ENCODE measurements at places on chromosomes 5 and 9.
A peak's percentile ranks its signal among the peaks of the same experiment; 100 is the strongest.

DNA sequence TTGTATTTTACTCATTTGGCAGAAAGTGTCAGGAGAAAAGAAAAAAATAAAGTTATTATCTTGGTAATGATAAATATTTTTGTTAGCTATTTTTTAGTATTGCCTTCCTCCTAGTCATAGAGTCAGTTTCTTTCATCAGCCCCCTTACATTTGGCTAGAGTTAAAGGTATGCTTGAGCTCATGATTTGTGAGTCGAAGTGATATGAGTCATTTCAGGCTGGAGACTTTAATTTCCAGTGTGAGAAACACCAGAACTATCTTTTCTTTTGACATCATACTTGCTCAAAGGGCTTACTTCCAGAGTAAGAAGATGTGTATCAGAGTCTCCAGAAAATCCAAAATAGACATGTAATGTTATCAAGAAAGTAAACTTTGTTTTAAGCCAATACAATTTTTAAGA is 746.7 kb upstream of the TYRP1 start:
- no peak for DNase-seq

DNA sequence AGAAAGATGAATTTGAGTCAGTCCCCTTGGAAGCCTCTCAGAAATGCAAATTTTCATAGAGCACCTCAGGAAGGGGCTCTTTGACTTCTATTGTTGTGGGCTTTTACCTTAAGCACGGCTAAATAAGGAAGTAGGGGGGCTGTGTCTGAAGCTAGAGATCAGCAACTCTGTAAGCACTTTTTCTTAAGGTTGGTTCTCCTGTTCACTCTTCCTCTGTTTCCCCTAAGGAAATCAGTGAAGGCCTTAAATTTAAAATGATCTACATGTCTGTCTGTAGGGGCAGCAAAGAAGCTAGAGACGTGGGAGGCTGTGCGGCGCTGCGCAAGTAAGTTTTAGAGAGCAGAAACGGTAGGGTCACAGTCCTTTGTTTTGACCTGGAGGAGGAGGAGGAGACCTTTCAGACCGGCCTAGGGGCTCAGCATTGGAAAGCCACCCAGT is 1.2 kb upstream of the CDC14B start:
- no peak for DNase-seq

DNA sequence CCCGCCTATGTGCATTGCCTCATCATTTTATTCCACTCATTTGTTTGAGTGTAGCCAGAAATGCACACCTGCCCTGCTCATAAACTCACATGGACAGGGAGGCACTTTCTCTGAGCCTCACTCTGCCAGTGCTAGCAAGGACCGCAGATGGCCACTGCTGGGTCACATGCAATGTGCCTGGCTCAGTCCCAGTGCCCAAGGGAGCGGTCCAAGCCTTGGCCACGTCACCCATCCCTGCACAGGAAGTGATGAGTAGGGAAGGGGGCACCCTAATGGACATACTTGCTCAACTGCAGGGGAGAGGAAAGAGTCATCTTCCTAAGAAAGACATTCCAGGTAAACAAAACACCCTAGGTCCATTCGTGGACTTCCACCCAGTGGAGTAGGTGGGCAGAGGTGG is 630.9 kb downstream of the IRX1 start:
- DNase-seq = no peak

- no peak for DNase-seq
These were observed 284.7 kb downstream of the SMARCA2 start for GRCh38 chr9:2299843-2300205.

DNA sequence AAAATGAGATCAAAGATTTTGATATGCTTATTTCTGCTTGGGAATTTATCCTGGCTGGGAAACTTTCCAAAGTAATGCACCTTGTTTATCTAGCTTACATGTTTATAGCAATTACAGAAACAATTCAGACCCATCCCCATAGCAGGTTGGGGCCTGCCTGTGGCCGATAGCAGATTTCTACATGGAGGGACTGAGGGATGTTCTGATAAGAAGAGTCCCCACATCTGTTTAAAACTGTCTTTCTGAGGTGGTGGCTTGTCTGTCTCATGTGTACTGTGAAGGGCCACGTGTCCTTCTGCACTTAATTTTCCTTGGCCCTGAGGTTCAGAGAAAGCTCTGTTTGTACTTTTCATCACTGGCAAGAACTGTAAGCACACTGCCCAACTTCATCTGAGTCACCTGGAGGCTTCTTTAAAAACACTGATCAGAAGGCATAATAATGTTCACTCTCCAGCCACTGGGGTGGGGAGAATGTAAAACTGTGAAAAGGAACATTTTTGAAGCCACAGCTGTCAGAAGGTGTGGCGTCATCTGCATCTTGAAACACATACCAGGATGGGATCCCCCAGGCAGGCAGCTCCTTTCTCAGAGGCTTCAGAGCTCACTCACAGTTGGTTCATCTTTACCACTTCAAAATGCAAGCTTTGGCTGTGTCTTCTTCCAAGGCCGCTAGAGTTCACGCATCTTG is 80.3 kb downstream of the MAP1B start:
- DNase-seq = no peak

DNA sequence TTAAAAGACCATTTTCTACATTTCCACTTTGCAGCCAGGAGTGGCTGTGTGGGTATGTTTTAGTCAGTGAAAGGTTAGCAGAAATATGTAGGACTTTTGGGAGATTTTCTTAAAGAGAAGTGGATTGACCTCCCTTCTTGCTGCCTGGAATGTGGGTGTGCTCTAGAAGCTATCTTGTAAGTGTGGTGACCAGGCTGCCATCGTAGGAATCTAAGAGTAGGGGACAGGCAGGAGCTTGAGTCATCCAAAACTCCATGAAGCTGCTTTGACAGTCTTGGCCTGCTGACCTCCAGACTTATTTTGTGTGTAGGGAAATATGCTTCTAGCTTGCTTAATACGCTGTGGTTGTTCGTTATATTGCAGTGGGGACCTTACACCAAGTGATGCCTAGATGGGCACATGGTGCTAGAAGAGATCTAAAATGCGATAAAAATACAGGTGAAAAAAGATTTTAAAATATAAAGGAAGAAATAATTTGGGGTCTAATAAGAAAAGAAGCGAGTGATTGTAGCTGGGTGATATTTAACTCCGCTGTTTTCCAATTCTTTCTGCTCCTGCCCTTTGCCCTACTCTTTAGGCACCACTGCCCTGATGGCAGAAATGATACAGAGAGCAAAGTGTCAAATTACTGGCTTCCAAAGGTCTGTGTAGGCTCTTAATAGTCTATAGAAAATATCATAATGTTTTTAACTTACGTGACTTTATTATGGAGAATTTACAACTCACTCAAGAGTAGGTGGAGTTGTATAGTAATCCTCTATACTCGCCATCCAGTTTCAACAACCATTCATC is 298.2 kb upstream of the ZNF608 start:
- no peak for DNase-seq

DNA sequence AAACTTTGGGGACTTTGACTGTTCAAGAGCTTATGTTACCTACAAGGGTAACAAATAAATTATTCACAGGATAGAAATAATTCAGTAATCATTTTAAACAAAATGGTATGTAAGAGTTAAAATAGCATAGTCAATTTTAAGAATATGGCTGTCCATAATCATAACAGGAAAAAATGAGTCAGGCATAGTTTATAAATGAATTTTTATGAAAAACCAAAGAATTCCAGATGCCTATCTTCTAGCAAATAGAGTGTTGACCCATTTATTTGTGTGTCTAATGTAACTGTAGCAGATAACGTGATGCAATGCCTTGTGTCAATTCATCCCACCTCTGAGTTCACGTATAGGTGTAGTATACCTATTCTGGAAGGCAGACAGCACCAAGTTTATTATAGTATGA is 169.7 kb upstream of the CDH9 start:
- DNase-seq = no peak

GRCh38 chr9:87500491-87501270 is 3.0 kb downstream of the DAPK1 start:
- peak; percentile 54 for DNase-seq

DNA sequence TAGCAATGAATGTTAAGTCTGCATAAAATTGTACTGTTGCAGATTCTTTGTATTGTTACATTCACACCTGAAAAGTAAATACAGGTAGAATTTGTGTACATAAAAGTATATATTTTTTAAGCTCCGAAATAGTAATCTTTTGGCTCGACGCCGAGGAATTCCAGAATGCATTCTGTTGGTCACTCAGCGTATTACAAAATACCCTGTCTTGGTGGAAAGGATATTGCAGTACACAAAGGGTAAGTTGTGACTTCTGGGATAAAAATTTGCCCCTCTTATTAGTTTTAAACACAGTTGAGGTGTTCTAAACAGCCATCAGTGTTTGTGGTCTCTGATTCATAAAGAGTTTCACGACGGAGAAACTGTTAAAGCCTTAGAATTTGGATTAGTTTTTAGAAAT is 257.6 kb downstream of the ARHGEF28 start:
- DNase-seq = no peak

- no peak for DNase-seq
These were observed 4.9 kb downstream of the SH3GLB2 start for GRCh38 chr9:129023036-129023907.

GRCh38 chr5:171692107-171692506 is 93.5 kb upstream of the SMIM23 start:
- DNase-seq = no peak

DNA sequence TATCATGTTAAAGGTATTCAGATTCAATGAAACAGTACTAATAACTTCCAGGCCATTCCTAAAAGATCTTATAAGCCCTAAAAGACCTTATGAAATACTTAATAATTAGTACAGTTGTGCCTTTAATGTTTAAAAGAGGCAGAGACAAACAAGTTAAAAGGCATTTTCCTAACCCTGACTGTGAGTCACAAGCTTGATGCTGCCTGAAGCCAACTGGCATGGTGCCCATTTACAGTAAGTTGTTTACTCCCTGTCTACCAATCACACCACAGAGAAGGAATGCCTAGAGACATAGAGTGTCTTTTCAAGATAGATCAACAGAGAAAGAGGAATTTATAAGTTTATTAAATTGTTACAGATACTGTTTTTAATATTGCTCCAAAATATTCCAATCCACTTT is 47.8 kb downstream of the NR3C1 start:
- DNase-seq = peak; percentile 30

DNA sequence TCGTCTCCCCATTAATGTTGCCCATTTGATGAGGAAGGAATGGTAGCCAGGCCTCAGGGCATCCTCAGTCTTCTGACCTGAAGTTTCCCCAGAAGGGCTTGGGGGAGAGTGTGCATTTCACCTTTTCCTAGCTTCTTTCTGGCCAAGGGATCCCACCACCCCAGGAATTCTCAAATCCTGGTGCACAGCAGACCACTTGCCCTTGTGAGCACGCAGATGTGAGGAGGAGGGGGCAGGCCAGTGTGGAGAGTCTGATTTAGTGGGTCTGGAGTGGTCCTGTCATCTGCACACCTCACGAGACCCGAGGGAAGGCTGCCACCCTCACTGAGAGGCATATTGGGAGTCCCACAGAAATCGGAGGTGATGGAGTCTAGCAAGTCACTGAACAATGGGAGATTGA is 64.3 kb downstream of the CXXC5 start:
- DNase-seq = no peak

DNA sequence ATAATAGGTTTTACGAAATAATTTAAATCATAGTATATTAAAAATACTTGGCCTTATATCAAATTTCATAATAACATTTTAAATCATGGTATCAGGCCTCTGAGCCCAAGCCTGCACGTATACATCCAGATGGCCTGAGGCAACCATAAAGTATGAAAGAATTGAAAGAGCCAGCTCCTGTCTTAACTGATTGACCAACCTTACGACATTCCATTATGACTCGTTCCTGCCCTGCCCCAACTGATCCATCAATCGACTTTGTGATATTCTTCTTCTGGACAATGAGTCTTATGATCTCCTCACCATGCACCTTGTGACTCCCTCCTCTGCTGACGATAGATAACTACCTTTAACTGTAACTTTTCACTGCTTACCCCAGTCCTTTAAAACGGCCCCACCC is 545.0 kb downstream of the MTRR start:
- DNase-seq = no peak

- no peak for DNase-seq
These were observed 4.4 kb upstream of the CREBRF start for GRCh38 chr5:173051746-173052145.

- DNase-seq = no peak
These were observed 9.5 kb upstream of the UGCG start for GRCh38 chr9:111886983-111887718.

DNA sequence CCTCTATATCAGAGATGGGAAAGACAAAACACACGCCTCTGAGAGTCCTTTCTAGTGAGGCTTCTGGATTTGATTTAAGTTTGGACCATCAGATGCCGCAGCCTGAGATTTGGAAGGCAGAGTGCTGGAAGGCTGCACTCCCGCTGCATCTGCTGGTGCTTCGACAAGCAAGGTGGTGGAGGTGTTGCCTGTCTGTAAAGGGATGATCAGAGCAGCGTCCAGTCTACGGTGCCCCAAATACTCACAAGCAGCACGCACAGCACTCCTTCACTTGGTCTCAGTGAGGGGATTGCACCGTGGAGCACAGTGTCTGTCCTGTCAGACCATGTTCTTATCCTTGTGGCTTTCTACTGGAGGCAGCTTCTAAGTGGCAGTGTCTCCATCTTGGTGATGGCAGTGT is 221.4 kb downstream of the GADD45G start:
- DNase-seq = no peak

DNA sequence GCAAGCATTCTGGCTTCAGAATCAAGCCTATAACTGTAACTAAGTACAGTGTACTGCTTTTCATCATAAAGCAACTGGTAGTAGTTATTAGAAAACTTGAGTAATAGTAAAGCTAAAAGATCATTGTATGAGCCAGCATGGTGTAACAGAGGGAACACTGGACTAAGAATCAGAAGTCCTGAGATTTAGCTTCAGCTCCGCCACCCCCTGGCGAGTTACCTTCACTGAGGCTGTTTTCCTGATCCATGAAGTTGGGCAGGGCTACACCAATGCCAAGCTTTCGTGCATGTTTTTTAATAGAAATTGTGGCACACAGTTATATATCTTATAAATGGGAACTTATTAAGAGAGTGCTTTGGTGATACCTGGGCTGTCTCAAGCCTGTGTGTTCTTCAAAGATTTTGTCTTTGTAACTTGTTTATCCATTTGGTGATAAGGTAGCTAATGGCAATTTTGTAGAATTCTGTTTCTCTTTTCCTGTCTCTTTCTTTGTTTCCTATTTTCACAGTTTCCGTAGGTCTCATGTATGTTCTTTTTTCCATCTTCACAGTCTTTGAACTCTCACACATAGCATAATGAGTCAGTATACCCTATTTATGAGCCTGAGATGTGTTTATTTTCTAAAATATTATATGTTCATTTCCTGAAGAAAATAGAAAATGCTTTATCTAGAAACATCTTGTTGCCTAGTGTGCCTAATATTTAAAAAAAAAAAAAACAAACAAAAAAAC is 102.3 kb downstream of the GDNF start:
- DNase-seq = no peak

- DNase-seq = no peak
These were observed 195.0 kb downstream of the GADD45G start for GRCh38 chr9:89799766-89800165.

GRCh38 chr9:136808075-136808805 is 492 bp downstream of the RABL6 start:
- DNase-seq = peak; percentile 34

- DNase-seq = no peak
These were observed 4.1 kb downstream of the ISOC1 start for GRCh38 chr5:129098488-129099183.
